Right renal pelvis (tissue), 4 donors: ENCODE measurements at places on chromosomes 7 and 10. TPM values are rescaled to one million over a fixed set of nuclear protein-coding genes. Genes with fewer than 3 reads are reported as not detected.

Gene FGF8
- polyA plus RNA-seq, result 6.8 TPM

Gene GOLGA7B
- 0.63 TPM for polyA plus RNA-seq

Gene NODAL
- polyA plus RNA-seq, result 0.17 TPM

Gene PLEKHS1
- polyA plus RNA-seq, result 0.20 TPM

Gene BBS9
- polyA plus RNA-seq, result 17.4 TPM

Gene UPK3B
- 4.7 TPM for polyA plus RNA-seq

Gene C10orf62
- polyA plus RNA-seq, result 0.47 TPM

Gene TMEM236
- 0.27 TPM for polyA plus RNA-seq

Gene CCSER2
- 35.5 TPM for polyA plus RNA-seq

Gene PCLO
- 7.7 TPM for polyA plus RNA-seq
